ENCODE measurements at places on chromosomes 12 and 14. TPM values are rescaled to one million over a fixed set of nuclear protein-coding genes. Genes with fewer than 3 reads are reported as not detected.

Gene PTPRO
- total RNA-seq, result not detected

DNA sequence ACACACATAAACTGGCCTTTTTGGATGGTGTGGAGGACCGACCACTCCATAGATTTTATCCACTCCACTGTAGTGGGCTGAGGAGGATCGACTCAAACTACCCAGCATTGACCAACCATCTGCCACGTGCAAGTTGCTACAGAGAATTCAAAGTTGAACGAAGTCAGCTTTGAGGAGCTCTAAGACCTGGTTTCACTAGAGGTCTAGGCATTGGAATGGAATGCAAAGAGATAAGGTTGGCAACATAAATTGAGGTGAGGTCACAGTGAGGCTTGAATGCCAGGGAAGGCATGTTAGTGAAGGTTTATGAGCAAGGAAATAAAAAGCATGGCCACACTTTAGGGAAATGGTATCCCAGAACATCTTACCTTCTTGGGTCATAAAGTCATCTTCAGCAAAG is 14.5 kb downstream of the VWF start:
- no peak for DNase-seq

Gene FAM181A
- total RNA-seq, result not detected

- DNase-seq, result no peak
These were observed 1.9 kb downstream of the PPP1R12A start for GRCh38 chr12:79933043-79933442.

GRCh38 chr12:99055299-99055698 is 410.2 kb downstream of the APAF1 start:
- no peak for DNase-seq

GRCh38 chr12:54058128-54058768 is 4.6 kb downstream of the HOXC4 start:
- DNase-seq, result peak; percentile 79

Gene AQP5
- total RNA-seq, result 126 TPM

DNA sequence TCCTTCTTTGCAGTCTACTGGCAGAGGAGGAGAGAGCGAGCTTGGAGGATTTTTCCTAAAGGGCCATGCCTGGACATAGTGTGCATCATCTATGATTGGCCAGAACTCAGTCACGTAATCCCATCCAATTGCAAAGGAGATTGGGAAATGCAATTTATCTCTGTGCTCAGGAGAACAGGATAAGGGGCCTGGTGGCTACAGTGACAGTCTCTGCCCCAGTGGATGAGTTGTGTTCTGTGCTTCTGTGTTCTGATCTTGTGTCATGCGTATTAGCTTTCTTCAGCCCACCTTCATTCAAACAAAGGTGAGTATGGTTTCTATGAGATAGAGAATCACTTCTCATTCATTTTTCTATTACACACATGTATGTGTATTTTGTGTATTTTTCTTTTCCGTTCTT is 144.3 kb downstream of the NRXN3 start:
- DNase-seq, result no peak

DNA sequence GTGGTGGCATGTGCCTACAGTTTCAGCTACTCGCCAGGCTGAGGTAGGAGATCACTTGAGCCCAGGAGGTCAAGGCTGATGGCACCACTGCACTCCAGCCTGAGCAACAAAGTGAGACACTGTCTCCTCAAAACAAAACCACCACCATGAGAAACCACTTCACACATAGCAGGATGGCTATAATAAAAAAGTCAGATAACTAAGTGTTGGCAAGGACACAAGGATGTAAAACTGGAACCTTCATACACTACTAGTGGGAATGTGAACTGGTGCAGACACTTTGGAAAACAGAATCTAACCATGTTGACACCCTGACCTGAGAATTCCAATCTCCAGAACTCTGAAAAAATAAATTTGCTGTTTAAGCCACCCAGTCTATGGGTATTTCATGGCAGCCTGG is 67.7 kb downstream of the ACADS start:
- no peak for DNase-seq

DNA sequence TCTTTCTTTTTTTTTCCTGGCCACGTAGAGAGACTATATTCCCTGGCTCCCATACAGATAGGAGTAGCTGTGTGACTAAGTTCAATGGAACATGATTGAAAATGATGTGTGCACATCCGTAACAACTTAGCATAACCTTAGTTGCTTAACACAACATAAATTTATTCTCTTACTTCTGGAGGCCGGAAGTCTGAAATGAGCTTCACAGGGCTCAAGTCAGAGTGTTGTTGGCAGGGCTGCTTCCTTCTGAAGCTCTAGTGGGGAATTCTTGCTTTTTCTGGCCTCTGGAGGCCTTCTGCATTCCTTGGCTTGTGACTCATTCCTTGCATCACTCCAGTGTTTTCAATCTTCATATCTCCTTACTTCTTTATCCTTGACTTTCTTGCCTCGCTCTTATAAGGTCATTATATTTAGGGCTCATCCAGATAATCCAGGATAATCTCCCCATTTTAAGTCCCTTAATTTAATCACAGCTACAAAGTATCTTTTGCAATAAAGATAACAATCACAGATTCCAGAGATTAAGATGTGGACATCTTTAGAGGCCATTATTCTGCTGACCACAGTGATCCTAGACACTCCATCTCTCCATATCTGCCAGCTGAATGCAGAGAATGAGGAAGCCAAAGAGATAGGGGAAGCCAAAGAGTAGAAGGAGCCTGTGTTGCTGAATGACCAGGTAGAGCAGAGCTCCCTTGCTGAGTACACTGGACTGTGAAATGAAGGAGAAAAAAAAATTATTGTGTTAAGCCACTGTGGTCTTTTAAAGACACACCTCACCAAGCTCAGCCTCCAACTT is 21.0 kb upstream of the SNX6 start:
- DNase-seq, result peak; percentile 29

- no peak for DNase-seq
These were observed 8.5 kb downstream of the ACSS3 start for GRCh38 chr12:81086342-81086741.

Gene FGF23
- not detected for total RNA-seq

- no peak for DNase-seq
These were observed 75.9 kb downstream of the DNAI7 start for GRCh38 chr12:25119020-25119419.

Gene FAM177A1
- total RNA-seq, result 38.8 TPM

DNA sequence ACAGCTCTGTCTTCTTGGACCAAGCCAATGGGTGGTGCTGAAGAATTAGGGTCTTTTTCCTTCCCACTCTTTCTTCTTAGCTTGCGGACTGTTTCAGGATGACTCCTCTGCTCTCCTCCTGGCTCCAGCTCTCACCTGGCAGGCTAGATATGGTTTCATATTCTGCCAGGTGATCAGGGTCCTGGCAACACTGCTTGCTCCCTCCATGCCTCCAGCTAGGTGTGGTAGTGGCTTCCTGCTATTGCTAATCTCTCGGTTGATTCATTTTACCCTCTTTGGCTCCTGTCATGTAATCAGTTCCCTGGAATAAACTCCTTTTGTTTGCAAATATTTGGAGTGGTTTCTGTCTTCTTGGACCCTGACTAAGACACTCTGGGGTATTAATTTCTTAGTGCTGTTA is 4.3 kb upstream of the GZMH start:
- DNase-seq, result no peak

- no peak for DNase-seq
These were observed 316.8 kb downstream of the CCDC91 start for GRCh38 chr12:28507033-28507432.

Gene HOXC12
- 6.2 TPM for total RNA-seq

DNA sequence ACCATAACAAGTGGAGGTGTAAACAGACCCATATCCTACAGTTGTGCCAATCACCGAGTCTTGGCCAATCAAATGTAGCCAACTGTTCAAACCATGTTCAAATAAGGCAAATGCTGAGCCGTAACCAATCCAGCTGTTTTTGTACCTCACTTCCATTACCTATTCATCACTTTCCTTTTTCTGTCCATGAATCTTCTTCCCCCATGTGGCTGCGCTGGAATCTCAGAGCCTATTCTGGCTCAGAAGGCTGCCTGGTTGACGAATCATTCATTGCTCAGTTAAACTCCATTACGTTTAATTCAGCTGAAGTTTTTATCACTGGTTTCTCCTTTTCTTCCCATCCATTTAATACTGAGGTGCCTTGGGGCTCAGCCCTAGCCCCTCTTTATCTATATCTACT is 71.1 kb downstream of the TBC1D30 start:
- DNase-seq, result no peak

DNA sequence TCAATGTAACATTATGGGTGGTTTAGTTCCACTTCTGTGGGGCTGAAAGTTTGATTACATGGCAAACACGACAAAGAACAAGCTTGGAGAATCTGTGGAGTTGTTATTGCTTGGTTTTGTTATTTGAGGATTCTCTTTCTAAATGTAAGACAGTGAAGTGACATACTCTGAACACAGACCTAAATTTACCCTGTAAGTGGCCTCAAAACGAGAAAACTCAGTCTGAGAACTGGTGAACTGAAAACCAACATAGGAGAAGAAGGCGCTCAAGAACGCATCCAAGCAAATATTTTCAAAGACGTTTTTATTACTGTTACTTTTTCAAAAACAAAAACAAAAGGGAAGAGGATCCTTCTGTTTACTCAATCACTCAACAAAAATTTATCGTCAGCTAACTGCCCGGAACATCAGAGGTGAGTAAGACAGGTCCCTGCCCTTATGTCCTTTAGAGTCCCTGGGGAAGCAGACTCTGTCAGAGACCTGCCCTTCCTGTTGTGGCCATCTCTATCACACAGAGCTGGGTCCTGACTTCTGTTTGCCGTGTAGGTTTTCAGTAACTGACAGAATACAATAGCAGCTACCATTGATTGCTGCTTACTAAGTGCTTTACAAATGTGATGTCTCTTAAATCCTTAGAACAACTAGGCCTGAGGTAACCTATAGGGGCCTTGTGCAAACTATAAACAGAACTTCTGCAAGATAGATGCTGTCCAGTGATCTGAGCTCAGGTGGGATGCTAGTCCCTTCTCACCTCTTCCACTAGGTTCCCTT is 79.3 kb upstream of the C12orf71 start:
- no peak for DNase-seq

Gene TMEM179
- total RNA-seq, result not detected

DNA sequence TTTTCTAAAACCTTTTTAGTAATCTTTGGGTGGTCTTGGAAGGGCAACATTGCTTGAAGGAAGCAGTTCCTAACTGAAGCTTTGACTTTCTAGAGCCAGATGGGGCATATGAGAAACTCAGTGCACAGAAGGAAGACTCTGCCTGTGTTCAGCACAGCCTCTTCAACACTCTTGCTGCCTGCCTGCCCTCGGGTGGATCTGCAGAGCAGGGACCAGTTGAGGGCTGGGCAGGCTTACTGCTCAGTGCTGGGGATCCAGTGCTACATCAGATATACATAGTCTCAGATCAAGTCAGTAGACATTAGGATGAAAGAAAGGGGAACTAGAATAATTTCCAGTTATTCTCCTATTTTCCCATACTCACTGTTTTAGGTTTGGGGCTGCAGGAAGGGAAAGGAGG is 29.5 kb upstream of the TMX1 start:
- no peak for DNase-seq

- no peak for DNase-seq
These were observed 2.8 kb downstream of the ZNF219 start for GRCh38 chr14:21095430-21096205.

Gene SLC17A8
- total RNA-seq, result not detected

DNA sequence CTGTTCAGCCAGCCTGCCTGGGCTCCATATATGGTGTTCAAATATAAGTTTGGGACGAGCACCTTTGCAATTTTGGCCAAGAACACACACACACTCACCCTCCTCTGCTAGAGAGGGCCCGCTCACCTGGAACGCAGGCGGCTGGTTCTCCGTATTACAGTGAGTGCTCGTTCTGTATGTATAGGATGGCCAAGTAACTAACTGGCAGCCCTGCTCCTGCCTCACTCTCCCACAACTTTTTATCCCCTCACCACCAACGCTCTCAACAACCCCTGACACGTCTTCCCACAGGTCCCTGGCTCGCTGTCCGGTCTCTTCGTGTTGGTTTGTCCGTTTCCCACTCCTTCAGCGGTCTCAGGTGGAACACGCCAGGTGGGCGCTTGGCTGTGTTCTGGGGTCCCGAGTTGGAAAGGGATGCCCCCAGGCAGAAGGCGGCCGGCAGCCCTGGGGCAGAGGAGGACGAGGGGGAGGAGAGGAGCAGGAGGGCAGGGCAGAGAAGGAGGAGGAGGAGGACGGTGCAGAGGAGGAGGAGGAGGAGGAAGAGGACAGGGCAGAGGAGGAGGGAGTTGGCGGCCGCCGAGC is 398 bp upstream of the MSRB3 start:
- peak; percentile 84 for DNase-seq

- no peak for DNase-seq
These were observed 18.1 kb downstream of the FAM186B start for GRCh38 chr12:49587174-49587908.

Gene PZP
- total RNA-seq, result not detected

GRCh38 chr12:45234139-45234865 is 18.4 kb downstream of the ANO6 start:
- DNase-seq, result no peak

DNA sequence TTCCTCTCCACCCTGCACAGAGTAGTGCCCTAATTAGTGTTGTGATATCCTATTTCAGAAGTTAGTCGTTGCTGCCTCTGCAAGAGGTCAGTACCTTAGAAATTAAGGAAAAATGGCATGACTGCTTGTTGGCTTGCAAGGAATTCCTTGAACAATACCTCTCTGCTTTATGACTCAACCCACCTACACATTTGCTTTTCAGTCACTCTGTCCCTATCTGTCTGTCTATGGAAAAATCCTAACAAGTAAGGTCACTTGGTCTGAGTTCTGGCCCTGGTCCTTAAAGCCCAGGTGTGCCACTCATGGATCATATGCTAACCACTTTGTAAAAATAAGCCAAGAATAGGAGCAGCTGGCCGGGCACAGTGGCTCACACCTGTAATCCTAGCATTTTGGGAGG is 116.4 kb upstream of the ATF1 start:
- no peak for DNase-seq

DNA sequence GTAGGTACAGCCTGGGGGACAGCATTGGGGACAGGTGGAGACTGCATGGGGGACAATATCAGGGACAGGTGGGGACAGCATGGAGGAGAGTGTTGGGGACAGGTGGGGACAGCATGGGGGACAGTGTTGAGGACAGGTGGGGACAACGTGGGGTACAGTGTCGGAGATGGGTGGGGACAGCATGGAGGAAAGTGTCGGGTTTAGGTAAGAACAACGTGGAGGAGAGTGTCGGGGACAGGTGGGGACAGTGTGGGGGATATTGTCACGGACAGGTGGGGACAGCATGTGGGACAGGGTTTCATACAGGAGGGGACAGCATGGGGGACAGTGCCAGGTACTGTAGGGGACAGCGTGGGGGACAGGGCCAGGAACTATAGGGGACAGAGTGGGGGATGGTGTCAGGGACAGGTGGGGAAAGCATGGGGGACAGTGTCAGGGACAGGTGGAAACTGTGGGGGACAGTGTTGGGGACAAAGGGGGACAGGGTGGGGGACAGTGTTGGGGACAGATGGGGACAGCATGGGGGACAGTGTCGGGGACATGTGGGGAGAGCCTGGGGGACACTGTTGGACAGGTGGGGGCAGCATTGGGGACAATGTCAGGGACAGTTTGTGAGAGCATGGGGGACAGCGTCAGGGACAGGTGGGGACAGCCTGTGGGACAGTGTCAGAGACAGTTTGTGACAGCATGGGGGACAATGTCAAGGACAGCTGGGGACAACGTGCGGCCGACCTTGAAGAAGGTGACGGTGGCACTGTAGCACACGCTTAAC is 213.1 kb downstream of the TMEM121 start:
- no peak for DNase-seq

Data from lower leg skin (tissue), 4 donors.